Activated naive CD8-positive, alpha-beta T cell treated with anti-CD3 and anti-CD28 coated beads for 36 hours (primary cell): ENCODE measurements at places on chromosomes 5 and 9. TPM values are rescaled to one million over a fixed set of nuclear protein-coding genes. Genes with fewer than 3 reads are reported as not detected.

GRCh38 chr5:133918316-133918715, 50.1 kb downstream of the C5orf15 start:
- no peaks in the 10 kb centered on the region for H3K36me3 ChIP-seq
- no peak overlapping the region for H3K4me3 ChIP-seq
- no peak overlapping the region for H3K27ac ChIP-seq
- no peaks in the 10 kb centered on the region for H3K27me3 ChIP-seq
- no peak for DNase-seq

Gene HSPB3
- not detected for total RNA-seq

DNA sequence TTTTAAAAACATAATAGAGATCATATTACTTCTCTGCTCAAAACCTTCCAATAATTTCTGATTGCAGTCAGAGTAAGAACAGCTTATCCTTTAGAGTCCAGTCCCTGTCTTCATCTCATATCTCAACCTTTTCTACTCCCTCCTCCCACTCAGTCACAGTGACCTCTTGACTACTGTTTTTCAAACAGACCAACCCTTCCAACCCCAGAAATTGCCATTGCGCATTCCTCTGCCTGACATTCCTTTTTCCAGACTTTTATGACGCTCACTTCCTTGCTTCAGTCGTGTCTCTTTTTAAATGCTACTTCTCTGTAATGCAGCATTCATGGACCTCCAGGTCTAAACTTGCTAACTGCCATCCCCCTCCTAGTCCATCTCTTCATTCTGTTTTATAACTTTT, 800.5 kb downstream of the BRINP1 start:
- no peaks in the 10 kb centered on the region for H3K27me3 ChIP-seq
- H3K4me3 ChIP-seq, result no peak overlapping the region
- no peak for DNase-seq
- no peaks in the 10 kb centered on the region for H3K36me3 ChIP-seq
- no peaks in the 10 kb centered on the region for H3K4me1 ChIP-seq
- H3K27ac ChIP-seq, result no peak overlapping the region

- peaks cover 41% of the 10 kb centered on the region for H3K36me3 ChIP-seq
- no peak overlapping the region for H3K4me3 ChIP-seq
- no peak for DNase-seq
- peak overlapping the region; percentile 59 for H3K27ac ChIP-seq
- H3K27me3 ChIP-seq, result no peaks in the 10 kb centered on the region
Measured at GRCh38 chr9:129910628-129911567, 75.6 kb downstream of the USP20 start.

Gene SPATA31E1
- total RNA-seq, result not detected

Gene EPB41L4A
- total RNA-seq, result not detected

Gene PCDHGA1
- not detected for total RNA-seq

GRCh38 chr9:134293611-134294152, 32.6 kb upstream of the RXRA start:
- no peak overlapping the region for H3K27ac ChIP-seq
- no peaks in the 10 kb centered on the region for H3K36me3 ChIP-seq
- no peak for DNase-seq
- H3K4me3 ChIP-seq, result peak overlapping the region; percentile 18
- H3K27me3 ChIP-seq, result peaks cover 5% of the 10 kb centered on the region

Gene BAAT
- total RNA-seq, result 0.06 TPM

DNA sequence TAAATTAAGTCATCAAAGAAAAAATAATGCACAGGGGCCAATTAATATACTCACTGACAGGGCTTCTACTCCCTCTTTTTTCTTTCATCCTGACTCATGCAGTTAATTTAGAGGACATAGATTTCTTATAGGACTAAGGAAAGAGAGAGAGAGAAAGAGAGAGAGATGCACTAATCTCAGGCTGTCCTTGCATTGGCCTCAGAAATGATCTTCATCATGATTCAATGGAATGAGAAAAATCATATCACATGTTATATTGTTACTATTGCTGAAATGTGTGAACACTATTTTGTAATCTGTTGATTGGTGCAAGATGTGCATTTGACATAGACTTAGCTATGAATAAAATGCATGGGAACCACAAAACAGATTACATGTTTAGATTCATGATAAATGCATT, 608.3 kb upstream of the NUDT12 start:
- H3K4me3 ChIP-seq, result no peak overlapping the region
- no peaks in the 10 kb centered on the region for H3K27me3 ChIP-seq
- no peaks in the 10 kb centered on the region for H3K36me3 ChIP-seq
- H3K27ac ChIP-seq, result no peak overlapping the region

DNA sequence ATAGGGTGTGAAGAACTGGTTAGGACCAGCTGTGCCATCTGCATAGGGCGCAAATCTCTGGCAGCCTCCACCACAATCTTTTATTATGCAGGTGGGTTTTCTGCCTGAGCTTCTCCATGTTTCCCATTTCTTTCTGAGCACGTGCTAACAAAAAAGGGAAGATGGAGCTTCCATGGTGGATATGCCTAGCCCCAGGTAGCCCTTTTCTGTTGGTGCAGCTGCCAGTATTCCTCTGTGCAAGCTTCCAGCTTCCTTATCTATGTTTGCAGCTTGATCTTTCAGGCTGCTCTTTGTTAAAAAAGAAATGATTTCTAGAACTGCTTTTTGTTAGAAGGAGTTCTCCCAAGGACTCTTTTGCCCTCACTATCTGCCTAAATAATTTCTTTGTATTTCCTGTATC, 95.0 kb upstream of the EPB41L4A start:
- no peak overlapping the region for H3K27ac ChIP-seq
- no peak overlapping the region for H3K4me3 ChIP-seq
- H3K36me3 ChIP-seq, result no peaks in the 10 kb centered on the region
- no peak for DNase-seq
- no peaks in the 10 kb centered on the region for H3K4me1 ChIP-seq

GRCh38 chr5:158543539-158544387, 556.0 kb downstream of the EBF1 start:
- H3K27me3 ChIP-seq, result peaks cover 3% of the 10 kb centered on the region
- H3K27ac ChIP-seq, result peak overlapping the region; percentile 62
- DNase-seq, result no peak
- H3K4me1 ChIP-seq, result peaks cover 33% of the 10 kb centered on the region
- peaks cover 4% of the 10 kb centered on the region for H3K36me3 ChIP-seq

Gene ITK
- 204 TPM for total RNA-seq

Gene PRRT1B
- total RNA-seq, result not detected

Gene RUSC2
- 2.4 TPM for total RNA-seq

GRCh38 chr5:180259260-180259611, 32.6 kb downstream of the MAPK9 start:
- H3K36me3 ChIP-seq, result peaks cover 95% of the 10 kb centered on the region
- no peaks in the 10 kb centered on the region for H3K27me3 ChIP-seq
- H3K4me1 ChIP-seq, result no peaks in the 10 kb centered on the region
- DNase-seq, result no peak
- no peak overlapping the region for H3K4me3 ChIP-seq

- no peaks in the 10 kb centered on the region for H3K27me3 ChIP-seq
- no peak overlapping the region for H3K4me3 ChIP-seq
- H3K36me3 ChIP-seq, result no peaks in the 10 kb centered on the region
- no peak for DNase-seq
- H3K27ac ChIP-seq, result no peak overlapping the region
Measured at GRCh38 chr9:82275258-82275927, 286.8 kb downstream of the SPATA31D1 start.

Gene GMCL2
- not detected for total RNA-seq

GRCh38 chr9:12695474-12695873, 2.3 kb downstream of the TYRP1 start:
- no peak overlapping the region for H3K27ac ChIP-seq
- H3K4me3 ChIP-seq, result no peak overlapping the region
- H3K36me3 ChIP-seq, result no peaks in the 10 kb centered on the region
- no peaks in the 10 kb centered on the region for H3K27me3 ChIP-seq

DNA sequence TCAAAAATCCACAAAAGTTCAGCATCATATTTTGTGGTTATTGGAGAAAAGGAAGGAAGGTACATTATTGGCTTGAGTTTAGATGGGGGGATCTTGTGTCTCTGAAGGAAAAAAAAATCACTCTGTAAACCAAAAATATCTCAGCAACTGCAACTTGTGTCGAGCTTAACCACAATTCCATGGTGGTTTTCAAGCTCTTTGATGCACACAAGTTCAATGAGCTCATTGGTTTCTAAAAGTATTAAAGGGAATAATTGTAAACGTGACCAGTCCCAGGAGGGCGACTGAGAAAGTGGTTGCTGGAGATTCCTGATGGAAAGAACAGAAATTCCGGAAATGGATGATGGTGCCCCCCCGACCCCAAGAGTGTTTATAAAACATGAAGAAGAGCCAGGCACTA, 173.8 kb downstream of the PSAT1 start:
- peaks cover 16% of the 10 kb centered on the region for H3K27me3 ChIP-seq
- no peak overlapping the region for H3K27ac ChIP-seq
- no peak for DNase-seq
- no peaks in the 10 kb centered on the region for H3K36me3 ChIP-seq

DNA sequence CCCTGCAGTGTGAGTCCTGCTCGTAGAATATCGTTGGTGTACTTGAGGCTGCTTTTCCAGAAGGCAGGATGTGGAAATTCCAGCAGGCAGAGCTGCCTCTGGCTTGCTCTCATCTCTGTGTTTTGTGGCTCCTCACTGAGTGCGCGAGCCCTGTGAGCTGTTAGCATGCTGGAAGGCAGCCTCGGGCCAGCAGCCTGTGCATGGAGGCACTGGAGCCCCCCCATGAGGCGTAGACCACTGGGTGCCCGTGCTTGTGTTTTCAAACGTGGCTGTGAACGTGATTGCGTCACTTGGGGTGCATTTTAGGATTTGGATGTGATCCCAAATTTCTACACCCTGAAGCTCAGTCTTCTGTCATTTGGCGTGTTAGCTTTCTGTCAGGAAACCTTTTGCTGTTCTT, 3.2 kb downstream of the WDR5 start:
- DNase-seq, result no peak
- H3K27me3 ChIP-seq, result no peaks in the 10 kb centered on the region
- no peak overlapping the region for H3K27ac ChIP-seq
- H3K4me3 ChIP-seq, result no peak overlapping the region
- H3K4me1 ChIP-seq, result peaks cover 24% of the 10 kb centered on the region

GRCh38 chr9:134210908-134211810, 46.8 kb upstream of the RNU6ATAC start:
- H3K4me3 ChIP-seq, result no peak overlapping the region
- no peak overlapping the region for H3K27ac ChIP-seq
- H3K27me3 ChIP-seq, result no peaks in the 10 kb centered on the region
- H3K36me3 ChIP-seq, result no peaks in the 10 kb centered on the region
- no peak for DNase-seq

- no peaks in the 10 kb centered on the region for H3K36me3 ChIP-seq
- no peak overlapping the region for H3K4me3 ChIP-seq
- no peak for DNase-seq
- peaks cover 5% of the 10 kb centered on the region for H3K4me1 ChIP-seq
Measured at GRCh38 chr9:124032247-124032646, 20.7 kb downstream of the LHX2 start.

- no peak for DNase-seq
- H3K36me3 ChIP-seq, result no peaks in the 10 kb centered on the region
- H3K27me3 ChIP-seq, result no peaks in the 10 kb centered on the region
- H3K27ac ChIP-seq, result no peak overlapping the region
Measured at GRCh38 chr5:87155106-87155505, 112.6 kb upstream of the RASA1 start.

DNA sequence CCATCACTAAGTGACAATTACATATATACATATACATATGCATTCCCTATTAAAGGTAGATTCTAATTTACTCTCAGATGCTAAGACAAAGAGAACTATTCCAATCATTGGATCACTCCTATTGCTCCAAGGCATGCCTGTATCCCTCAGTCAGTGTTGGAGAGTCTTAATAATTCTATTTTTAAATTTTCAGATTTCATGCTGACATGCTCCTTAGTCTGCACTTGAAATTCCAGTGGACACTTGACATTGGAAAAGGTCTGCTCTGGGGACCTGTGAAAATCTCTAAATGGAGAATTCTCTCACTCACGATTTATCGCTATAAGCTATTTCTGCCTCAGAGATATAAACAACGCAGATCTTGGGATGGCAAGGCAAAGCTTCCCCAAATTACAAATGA, 3.9 kb upstream of the FUBP3 start:
- DNase-seq, result no peak
- peaks cover 13% of the 10 kb centered on the region for H3K4me1 ChIP-seq
- H3K27ac ChIP-seq, result no peak overlapping the region
- no peaks in the 10 kb centered on the region for H3K27me3 ChIP-seq

- H3K27me3 ChIP-seq, result peaks cover 9% of the 10 kb centered on the region
- peaks cover 2% of the 10 kb centered on the region for H3K4me1 ChIP-seq
- no peak overlapping the region for H3K27ac ChIP-seq
- H3K36me3 ChIP-seq, result no peaks in the 10 kb centered on the region
- H3K4me3 ChIP-seq, result no peak overlapping the region
- no peak for DNase-seq
Measured at GRCh38 chr9:130998597-130999244, 10.3 kb upstream of the LAMC3 start.

DNA sequence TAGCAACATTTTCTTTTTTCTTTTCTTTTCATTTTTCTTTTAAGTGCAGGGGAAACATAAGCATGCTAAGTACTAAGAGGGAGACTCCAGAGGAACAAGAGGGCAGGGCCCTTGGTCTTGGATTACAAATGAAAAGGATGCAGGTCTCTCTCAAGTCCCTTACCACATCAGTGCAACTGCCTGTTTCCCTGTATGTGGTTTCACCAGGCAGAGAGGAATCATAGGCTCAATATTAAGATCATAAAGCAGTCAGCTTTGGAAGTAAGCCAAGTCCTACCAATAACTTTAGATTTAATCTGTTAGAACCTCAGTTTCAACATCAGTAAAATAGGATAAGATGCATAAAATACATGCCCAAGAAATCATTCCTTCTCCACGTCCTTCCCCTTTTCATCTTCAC, 422.7 kb upstream of the PAPPA start:
- no peak overlapping the region for H3K4me3 ChIP-seq
- H3K36me3 ChIP-seq, result no peaks in the 10 kb centered on the region
- H3K27me3 ChIP-seq, result no peaks in the 10 kb centered on the region
- DNase-seq, result no peak
- H3K4me1 ChIP-seq, result no peaks in the 10 kb centered on the region

DNA sequence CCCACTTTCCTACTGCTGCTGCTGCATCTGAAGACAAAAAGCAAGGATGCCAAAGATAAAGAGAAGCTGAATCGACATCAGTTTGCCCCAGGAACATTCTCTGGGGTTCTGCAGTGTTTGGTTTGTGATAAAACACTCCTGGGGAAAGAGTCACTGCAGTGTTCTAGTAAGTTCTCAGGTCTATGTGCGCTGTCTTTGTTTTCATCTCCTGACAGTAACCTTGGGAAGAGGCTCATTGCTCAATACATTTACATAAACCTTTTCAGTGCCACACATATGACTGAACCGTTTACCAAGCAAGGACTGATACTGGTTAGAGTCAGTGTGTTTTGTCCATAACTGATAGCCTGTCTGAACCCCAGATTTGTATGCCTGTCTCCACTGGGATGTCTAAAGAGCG, 232.1 kb downstream of the ARHGEF28 start:
- H3K36me3 ChIP-seq, result no peaks in the 10 kb centered on the region
- peaks cover 18% of the 10 kb centered on the region for H3K27me3 ChIP-seq
- no peaks in the 10 kb centered on the region for H3K4me1 ChIP-seq
- DNase-seq, result no peak
- H3K27ac ChIP-seq, result no peak overlapping the region
- no peak overlapping the region for H3K4me3 ChIP-seq

DNA sequence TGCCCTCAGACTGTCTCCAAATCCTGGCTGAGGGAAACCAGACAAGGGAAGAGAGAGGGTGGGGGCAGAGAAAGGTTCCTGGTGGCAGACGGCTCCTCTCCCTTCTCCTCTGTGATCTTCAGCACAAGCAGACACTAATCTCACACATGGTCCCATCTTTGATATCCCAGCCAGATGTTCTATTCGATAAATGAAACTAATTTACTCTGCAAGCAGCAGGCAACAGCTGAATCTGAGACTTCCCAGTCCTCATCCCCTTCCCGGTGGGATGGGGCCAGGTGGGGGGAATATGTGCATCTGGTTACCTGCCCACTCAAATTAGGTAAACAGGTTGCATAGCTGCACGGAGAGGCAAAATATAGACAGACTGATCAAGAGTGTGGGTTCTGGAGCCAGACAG, 208.9 kb upstream of the PANK3 start:
- peaks cover 5% of the 10 kb centered on the region for H3K27me3 ChIP-seq
- H3K36me3 ChIP-seq, result no peaks in the 10 kb centered on the region
